ENCODE measurements at places on chromosomes 4 and X.

GRCh38 chr4:102339018-102339417 is 6.3 kb downstream of the SLC39A8 start:
- DNase-seq: no peak

DNA sequence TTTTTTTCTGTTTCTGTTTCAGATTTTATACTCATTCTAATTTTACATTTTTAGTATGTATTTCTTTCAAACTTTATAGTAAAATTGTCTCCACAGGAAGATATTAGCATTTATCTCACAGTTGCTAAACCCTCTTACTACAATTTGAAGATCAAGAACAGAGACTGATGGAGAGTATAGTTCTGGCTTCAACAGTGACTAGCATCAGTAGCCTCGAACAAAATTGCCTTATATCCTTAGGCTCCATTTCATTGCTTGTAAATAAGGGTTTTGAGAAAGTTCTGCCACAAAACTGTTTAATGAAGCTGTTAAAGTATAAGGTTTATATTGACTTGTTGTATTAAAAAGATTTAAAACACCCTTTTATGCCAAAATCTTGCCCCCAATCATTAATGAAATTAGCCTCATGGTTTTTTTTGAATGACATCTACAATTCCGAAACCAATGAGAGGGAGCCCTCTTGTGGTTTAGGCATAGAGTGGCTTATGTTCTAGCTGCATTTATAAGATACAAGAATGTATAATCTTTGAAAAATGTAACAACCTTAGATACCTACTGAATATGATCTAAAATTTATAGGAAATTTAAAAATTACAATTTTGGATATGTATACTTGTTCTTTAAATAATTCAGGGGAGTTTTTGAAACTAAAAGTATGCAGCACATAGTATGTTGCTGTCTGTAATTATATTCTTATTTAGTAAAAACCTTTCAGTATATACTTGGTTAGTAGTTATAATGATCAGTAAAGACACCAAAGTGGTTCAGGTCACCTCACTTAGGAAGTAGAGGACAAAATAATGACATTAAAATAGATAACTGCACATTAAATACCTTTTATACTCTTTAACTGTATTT is 109.8 kb upstream of the HPGD start:
- DNase-seq: no peak

DNA sequence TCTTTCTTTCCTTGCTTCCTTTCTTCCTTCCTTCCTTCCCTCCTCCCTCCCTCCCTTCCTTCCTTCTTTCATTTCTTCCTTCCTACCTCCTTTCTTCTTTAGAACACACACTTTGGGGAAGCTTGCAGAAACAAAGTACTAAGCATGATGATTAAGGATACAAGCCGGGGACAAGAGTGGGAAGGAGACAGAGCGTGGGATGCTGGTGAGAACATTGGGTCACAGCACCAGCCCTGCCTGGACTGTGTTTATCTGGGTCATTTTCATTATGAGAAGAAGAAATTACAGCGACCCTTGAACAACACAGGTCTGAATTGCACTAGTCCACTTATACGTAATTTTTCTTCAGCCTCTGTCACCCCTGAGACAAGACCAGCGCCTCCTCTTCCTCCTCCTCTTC is 169.3 kb upstream of the TBL1X start:
- DNase-seq: no peak

GRCh38 chr4:167885071-167885470 is 207.3 kb upstream of the ANXA10 start:
- no peak for DNase-seq

DNA sequence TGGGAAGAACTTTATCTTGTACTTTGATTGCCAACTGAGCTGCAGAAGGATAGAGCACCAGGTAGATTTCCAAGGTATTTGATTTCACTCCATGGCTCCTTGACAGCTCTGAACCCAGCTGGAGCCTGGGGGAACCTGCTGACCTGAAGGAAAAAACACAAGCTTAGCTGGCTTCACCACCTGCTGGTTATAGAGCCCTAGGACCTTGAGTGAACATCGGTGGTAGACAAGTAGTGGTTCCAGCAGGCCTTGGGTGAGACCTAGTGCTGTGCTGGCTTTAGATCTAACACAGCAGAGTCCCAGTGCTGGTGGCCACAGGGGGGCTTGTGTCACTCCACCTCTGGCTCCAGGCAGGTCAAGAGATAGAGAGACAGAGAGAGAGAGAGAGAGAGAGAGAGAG is 1102.6 kb downstream of the ADGRL3 start:
- no peak for DNase-seq

DNA sequence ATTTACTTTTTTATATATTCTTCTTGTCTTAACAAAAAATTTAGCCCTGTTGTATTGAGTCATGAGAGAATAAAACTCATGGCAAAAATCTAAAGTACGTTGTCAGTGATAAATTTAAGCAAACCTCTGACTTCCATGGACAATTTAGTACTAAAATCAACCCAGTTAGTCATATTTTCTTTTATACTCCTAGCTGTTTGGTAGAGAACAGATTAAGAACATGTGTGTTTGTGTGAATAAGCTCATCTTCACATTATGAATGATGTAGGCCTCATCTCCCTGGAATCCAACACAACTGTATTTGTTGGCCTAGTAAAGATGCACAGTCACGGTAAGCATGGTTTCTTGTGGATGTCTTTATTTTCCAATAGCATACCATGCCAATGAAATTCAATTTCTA is 40.8 kb upstream of the FAM47B start:
- DNase-seq: no peak

DNA sequence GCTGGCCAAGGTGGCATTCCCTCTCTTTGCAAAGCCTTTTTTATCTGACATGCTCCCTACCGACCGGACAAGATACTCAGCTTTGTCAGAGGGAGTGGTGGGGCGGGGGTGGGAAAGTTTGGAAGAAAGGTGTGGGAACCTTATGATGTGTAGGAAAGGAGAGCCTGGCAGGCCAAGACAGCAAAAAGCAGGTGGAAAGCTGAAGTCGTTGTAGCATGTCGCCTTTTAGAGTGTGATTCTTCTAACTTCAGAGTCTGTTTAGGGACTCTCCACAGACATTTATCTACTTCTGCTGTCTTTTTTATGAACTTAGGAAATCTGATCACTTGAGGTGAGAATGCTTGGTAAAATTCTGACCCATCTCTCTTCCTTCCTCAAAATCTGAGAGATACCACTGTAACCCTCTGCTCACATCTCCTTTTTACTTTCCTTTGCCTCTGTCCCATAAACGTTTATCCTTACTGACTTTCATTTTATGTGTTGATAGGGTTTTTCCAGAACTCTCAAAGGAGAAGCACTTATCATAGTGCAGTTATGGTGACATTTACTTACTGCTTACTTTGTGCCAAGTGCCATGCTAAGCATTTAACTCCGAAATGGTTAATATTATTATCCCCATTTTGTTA is 8.2 kb upstream of the RUFY3 start:
- no peak for DNase-seq

DNA sequence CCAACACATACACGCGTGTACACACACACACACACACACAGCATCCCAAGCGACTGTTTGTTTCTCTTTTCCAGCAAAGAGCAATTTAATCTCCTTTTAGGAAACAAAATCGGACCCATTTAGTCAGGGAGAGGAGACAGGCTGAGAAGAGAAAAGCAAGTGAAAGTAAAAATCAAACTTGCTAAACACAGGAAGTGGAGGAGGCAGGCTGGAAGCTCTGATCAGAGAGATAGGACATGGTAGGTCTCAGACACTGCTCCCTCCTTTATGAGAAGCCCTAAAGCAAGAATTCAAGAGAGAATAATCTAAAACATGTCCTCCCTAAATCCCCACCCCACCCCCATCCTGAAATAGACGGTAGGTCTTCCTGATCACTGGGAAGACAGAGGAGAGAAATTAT is 62.3 kb downstream of the GPC3 start:
- peak; percentile 6 for DNase-seq

DNA sequence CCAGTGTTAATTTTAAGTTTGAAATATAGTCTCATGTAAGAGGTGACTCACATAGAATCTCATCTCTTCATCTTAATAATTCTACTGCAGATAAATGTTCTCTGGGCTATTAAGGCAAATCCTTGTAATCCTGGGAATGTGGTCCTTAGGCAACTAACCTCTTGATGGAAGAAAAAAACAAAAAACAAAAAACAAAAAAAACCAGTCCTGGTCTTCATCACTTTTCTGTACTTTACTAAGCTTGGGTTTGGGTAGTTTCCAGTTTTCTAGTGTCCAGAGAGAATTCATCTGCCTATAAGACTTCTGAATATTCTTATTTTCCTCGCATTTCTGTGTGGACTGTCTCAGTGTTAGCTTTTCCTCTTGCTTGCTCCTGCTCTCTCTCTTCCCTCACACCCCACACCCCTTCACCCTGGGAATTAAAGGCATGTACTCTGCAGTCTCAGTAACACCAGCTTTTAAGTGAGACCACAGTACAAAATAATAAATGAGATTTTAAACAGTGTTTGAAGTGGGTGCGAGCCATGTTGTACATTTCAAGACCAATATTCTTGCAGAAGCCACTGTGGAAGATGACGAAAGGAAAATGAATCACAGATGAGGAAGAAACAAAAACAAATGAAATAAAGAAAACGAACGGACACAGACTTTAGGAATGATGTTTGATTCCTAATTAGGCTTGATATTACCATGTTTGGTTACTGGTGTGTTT is 51.7 kb downstream of the HAND2 start:
- DNase-seq: no peak

- DNase-seq: no peak
Observed at GRCh38 chr4:159352609-159353008, 249.7 kb downstream of the RAPGEF2 start.

- DNase-seq: no peak
Observed at GRCh38 chr4:123821861-123822260, 425.3 kb downstream of the SPRY1 start.

- DNase-seq: no peak
Observed at GRCh38 chr4:183906739-183907651, 1.9 kb downstream of the STOX2 start.

GRCh38 chr4:8205749-8206611 is 6.9 kb downstream of the SH3TC1 start:
- DNase-seq: no peak

- no peak for DNase-seq
Observed at GRCh38 chr4:54614149-54614548, 43.6 kb upstream of the KIT start.

- no peak for DNase-seq
Observed at GRCh38 chrX:104566681-104567501, 892 bp downstream of the IL1RAPL2 start.

GRCh38 chr4:187995322-187996207 is at the start of gene ZFP42:
ZFP42 (plus strand) TSS chr4:187995771; CDS start chr4:188002808, 7,037 bp downstream.
- no peak for DNase-seq

GRCh38 chrX:129932016-129932820 is 26.3 kb downstream of the UTP14A start:
- peak; percentile 68 for DNase-seq

- no peak for DNase-seq
Observed at GRCh38 chr4:33054656-33055196, 2334.6 kb downstream of the PCDH7 start.

DNA sequence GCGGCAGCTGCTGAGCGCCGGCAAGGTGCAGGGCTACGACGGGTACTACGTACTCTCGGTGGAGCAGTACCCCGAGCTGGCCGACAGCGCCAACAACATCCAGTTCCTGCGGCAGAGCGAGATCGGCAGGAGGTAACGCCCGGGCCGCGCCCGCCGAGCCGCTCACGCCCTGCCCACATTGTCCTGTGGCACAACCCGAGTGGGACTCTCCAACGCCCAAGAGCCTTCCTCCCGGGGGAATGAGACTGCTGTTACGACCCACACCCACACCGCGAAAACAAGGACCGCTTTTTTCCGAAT is 117.0 kb downstream of the DCTD start:
- no peak for DNase-seq

DNA sequence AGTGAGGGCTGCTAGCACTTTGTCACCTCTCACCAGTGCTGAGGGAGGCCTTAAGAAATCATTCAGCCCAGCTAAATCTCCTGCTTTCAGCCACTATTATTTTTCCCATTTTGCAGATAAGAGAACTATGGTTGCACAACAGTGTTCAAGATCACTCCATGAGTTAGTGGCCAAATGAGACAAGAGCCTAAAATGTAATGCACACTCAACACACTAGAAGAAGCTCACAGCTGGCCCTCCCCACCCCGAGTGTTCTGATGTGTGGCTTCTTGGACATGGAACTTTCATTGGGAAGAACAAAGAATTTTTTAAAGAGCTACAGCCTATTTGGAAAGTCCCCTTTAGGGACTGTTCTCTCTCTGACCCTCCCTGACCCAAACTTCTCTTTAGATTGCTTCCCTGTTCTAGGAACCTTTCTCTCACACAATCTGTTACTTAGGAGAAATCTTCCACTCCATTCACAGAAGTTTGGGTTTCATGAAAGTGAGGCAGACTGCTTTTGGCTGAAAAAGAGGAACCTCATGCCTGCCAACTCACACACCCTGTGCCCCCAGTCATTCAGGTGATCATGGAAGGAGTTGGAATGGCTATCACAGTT is 44.0 kb upstream of the CT47C1 start:
- no peak for DNase-seq

DNA sequence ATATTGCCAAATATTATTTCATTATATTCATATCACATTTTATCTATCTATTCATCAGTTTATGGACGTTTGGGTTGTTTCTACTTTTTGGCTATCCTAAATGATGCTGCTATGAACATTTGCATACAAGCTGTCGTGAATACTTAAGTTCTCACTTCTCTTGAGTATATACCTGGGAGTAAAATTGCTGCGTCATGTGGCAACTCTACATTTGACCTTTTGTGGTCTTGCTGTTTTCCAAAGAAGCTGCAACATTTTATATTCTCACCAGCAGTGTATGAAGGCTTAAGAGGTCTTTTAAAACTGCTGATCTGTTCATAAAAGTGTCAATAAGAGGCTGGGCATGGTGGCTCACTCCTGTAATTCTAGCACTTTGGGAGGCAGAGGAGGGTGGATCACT is 5.8 kb downstream of the PYURF start:
- no peak for DNase-seq

DNA sequence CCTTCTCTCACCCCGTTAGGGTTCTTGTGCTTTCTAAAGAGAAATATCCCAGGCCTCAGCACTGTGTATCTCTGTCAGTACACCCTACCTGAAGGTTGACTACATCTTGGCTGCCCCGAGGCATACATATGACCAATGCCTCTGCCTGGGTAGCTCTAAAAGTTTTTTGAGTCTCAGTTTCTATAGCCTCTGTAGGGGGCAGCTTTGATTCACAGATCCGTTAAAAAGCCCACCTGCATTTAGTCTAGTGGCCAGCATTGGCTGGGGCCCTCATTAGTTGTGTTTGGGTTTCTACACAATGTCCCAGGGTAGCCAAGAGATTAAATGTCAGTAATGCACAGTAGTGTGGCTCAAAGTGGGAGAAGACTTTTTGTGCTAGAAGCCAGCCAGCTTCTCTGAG is 151.1 kb downstream of the CFAP299 start:
- DNase-seq: no peak

DNA sequence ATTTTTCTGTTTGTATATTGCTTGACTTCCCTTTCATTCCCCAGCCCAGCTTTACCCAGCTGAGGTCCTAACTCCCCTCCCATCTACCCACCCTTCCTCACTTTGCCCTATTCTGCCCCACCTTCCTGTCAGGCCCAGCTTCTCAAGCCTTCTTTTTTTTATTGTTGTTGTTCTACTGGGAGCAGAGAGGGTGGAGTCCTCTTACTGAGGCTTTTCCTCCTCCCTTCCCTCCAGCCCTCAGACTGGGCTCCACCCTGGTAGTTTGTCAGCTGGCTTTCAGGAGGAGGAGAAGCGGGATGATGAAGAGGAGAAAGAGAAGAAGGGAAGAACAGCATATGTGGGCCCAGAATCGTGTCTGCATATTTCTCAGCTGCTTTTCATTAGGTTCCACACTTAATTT is 3.2 kb upstream of the KLF8 start:
- no peak for DNase-seq
